ENCODE measurements at places on chromosomes 5 and 9.

DNA sequence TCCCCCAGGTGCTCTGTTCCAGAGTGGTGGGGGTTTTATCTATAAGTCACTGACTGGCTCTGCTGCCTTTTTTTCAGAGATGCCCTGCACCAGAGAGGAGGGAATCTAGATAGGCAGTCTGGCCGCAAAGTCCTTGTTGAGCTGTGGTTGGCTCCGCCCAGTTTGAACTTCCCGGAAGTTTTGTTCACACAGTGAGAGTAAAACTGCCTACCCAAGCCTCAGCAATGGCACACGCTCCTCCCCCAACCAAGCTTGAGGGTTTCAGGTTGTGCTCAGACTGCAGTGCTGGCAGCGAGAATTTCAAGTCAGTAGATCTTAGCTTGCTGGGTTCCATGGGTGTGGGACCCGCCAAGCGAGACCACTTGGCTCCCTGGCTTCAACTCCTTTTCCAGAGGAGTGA lies 1428.6 kb downstream of the MAT2B start:
- peak; percentile 8 for DNase-seq

- no peak for DNase-seq
These were observed 65.2 kb upstream of the TNFAIP8 start for GRCh38 chr5:119290607-119291006.

- no peak for DNase-seq
These were observed 86.4 kb downstream of the DCP2 start for GRCh38 chr5:113062869-113063508.

DNA sequence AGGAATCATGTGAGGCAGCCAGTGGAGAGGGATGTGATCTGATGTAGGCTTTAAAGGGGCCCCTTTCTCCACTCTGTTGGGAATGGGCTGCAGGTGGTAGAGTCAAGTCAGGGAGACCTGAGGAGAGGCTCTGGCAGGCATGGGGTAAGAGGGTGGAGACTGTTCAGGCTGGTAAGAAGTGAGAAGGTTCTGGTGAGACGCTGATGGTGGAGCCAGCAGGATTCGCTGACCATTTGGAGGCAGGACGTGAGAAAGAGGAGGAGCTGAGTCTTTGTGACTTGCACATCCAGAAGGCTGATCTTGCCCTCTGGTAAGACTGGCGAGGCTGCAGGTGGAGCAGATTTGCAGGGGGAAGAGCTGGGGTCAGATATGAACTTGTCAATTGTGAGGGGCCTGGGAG lies 248.0 kb downstream of the NSG2 start:
- DNase-seq: no peak

GRCh38 chr9:212297-212696 lies 2.4 kb upstream of the DOCK8 start:
- no peak for DNase-seq

DNA sequence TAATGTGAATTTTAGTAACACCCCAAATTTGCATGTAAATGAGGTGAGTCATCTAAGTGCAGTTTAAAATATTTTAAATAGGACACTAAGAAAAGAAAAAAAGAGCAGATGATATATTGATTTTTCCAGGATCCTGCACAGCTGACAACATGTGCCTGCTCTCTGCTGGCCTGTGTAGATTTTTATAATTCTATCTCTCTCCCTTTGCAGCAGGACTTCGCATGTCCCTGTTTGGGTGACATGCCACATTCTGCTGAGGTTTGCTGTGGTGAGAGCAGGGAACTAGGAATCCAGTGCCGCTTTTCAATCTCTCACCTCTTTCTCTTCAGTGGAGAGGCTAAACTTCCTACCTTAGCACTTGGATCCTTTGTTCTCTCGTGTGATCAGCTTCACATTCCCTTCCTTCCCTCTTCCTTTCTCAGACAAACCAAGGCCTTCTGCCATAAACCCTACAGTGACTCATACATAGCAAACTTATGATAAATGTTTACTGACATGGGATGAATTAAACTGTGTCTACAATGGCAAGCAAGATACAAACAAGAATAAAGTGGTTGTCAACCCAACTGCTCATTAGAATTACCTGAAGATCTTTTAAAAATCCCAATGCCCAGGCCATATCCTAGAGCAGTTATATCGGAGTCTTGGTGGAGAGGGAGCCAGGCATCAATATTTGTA lies 198.8 kb upstream of the EFNA5 start:
- DNase-seq: no peak

DNA sequence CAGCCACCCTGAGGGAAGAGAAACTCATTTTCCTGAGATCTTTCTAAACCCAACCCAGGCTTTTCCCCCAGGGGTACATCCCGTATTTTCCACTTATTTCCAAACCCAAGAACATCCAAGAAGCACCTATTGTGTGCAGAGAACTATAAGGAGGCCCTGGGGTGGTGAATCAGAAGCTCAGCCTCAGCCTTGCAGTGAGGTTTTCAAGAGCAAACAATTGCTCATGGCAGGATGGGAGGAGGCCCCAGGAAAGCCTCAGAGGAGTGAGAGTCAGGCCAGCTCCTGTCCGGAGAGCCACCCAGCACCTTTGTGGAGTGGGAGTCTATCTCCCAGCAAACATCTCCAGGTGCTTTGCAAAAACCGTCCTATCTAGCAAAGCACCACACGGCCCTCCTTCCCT lies 19.2 kb downstream of the NIPAL4 start:
- DNase-seq: no peak

GRCh38 chr9:127165116-127165515 lies 42.7 kb upstream of the ANGPTL2 start:
- no peak for DNase-seq

GRCh38 chr9:121328476-121328875 lies 41.6 kb downstream of the STOM start:
- no peak for DNase-seq

DNA sequence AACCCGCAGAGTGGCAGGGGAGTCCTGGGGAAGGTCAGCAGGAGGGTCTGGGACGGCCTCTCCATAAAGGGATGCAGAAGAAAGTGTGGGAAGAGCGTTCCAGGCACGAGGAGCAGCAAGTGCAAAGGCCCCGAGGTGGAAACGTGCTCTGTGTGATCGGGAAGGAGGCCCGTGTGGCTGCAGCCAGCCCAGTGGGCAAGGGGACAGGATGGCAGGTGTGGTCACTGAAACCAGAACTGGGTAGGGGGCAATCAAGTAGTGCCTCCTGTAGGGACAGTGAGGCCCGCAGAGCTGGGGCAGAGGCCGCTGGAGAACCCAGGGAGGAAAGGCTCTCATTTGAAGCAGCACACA lies 16.3 kb upstream of the LAMC3 start:
- no peak for DNase-seq

GRCh38 chr5:100902440-100903038 lies 543 bp downstream of the ST8SIA4 start:
- DNase-seq: no peak

- no peak for DNase-seq
These were observed 21.2 kb upstream of the IL17B start for GRCh38 chr5:149400304-149400703.

GRCh38 chr9:116152941-116153764 lies 438 bp upstream of the PAPPA start:
- no peak for DNase-seq

GRCh38 chr5:61270510-61271165 lies 61.4 kb upstream of the ZSWIM6 start:
- DNase-seq: no peak

DNA sequence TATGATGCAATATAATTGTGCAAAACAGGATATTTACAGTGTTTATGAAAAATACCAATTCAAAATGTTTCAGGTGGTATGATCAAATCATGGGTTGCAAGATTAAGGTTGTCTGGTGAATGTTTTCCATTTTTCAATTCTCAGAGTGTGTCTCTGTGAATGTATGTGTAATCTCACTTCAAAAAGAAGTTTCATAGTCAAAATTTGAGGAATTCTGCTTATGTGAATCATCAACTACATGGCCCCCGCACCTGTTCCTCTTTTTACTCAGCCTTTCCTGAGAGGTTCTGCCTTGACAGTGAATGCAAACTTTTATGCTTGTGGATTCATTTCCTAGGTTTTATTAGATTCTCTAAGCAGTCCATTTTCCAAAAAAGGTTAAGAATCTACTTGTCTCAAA lies 32.1 kb downstream of the KCTD16 start:
- no peak for DNase-seq

GRCh38 chr5:40491644-40492043 lies 188.1 kb upstream of the PTGER4 start:
- DNase-seq: no peak
